Fibroblast of skin of left quadriceps (primary cell): ENCODE measurements at places on chromosomes 16 and 17.
A peak's percentile ranks its signal among the peaks of the same experiment; 100 is the strongest.

- DNase-seq = no peak
Measured at GRCh38 chr16:85171759-85172454, 59.6 kb upstream of the CIBAR2 start.

GRCh38 chr17:4199818-4200402 is 56.9 kb downstream of the CYB5D2 start:
- no peak for DNase-seq

DNA sequence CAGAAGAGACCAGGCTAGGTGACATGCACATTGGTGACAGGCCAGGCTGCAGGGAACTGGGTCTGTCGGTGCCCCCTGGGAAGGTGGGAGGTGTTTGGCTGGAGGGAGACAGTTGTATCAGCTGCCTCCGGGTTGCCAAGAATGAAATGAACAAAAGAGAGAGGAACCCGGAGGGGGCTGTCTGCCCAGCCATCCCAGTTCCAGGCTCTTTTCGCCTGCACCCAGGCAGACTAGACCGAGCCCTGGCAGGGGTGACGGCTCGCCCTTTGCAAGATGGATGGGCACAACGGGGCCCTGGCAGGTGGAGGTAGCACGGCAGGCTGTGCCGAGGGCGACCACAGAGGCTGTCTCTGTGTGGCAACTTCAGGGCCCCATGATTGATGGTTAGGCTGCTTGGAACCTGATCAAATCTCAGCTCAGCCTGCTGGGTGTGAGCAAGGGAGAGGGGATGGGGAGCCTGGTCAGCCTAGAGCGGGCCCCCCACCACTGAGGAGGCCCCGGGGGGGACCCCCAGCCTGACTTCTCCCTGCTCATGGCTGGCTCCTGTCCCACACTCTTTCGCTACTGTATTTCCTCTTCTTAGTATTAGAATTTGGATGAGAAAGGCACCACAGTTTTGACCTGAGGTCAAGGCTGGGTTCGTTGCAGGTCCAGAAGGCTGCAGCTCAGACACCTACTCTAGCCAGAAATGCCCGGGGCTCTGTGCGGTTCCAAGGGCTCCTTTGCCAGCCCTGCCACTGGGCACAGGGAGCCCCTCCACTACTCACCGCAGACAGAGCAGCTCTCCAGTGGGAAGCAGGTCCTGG is 118.9 kb upstream of the CHMP6 start:
- DNase-seq = no peak

GRCh38 chr17:82281502-82282238 is 8.2 kb upstream of the CSNK1D start:
- DNase-seq = no peak

DNA sequence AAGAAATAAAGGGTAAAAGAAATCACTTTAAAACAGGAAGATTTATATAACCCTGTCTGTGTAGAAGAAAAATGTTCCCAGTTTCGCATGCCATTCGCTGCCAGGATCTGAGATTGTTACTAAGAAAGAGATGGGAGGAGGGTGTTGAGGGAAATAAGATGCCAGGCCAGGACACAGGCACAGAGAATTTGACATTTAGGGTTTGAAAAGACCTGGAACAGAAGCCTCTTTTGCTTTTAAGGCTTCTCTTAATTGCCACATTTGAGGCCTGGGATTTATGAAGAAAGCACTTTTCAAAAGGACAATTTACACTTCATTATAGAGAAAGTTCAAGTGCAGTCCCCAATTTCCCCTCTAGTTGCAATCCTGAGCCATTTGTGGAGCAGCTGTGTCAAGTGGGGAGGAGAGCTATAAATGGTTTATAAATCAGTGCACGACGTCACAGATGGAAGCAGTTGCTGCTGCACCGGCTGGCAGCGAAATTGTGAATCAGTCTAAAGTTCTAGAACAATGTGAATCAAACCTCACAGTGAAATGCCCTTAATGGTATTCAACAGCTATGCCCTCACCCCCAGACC is 26.5 kb upstream of the C16orf87 start:
- DNase-seq = peak; percentile 24

DNA sequence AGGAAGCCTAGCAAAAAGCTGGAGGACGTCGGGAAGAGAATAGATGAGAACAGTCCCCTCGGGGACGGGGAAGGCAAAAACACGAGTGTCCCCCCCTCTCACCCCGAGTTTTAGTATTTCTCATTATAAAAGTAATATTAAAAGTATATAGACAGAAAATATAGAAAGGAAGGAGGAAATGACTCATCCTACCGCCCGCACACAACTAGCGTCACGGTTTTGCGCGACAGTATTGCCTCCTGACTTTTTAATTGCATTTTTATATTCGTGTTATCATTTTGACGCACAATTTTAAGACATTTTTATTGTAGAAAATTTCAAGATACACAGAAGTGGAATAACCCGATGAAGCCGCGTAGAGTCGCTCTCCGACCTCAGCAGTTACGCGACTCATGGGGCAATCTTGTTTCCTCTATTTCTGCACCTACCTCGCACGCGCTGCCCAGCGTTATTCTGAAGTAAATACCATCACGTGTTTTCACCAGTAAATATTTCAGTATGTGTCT is 652 bp upstream of the SLC25A19 start:
- no peak for DNase-seq

- DNase-seq = peak; percentile 56
Measured at GRCh38 chr17:31558748-31559583, 167.5 kb downstream of the RAB11FIP4 start.

GRCh38 chr16:75491876-75492275 is 3.4 kb downstream of the CHST6 start:
- DNase-seq = no peak

GRCh38 chr17:7823581-7824001 is 10.4 kb upstream of the KDM6B start:
- no peak for DNase-seq

- no peak for DNase-seq
Measured at GRCh38 chr17:32020943-32021614, 13.9 kb downstream of the LRRC37B start.
